Activated B cell treated with CpG ODN at 0.5 μM for 24 hours (primary cell): ENCODE measurements at places on chromosomes 5 and 9. TPM values are rescaled to one million over a fixed set of nuclear protein-coding genes. Genes with fewer than 3 reads are reported as not detected.

GRCh38 chr9:127555840-127556820, 55.9 kb upstream of the STXBP1 start:
- peak overlapping the region; percentile 12 for H3K4me3 ChIP-seq
- H3K27ac ChIP-seq: no peak overlapping the region
- no peak for DNase-seq
- peaks cover 18% of the 10 kb centered on the region for H3K4me1 ChIP-seq
- no peaks in the 10 kb centered on the region for H3K36me3 ChIP-seq
- H3K27me3 ChIP-seq: no peaks in the 10 kb centered on the region

GRCh38 chr5:61482980-61483379, 150.9 kb downstream of the ZSWIM6 start:
- no peak for DNase-seq
- no peak overlapping the region for H3K27ac ChIP-seq
- H3K27me3 ChIP-seq: no peaks in the 10 kb centered on the region
- no peak overlapping the region for H3K4me3 ChIP-seq
- H3K36me3 ChIP-seq: peaks cover 29% of the 10 kb centered on the region
- H3K4me1 ChIP-seq: peaks cover 6% of the 10 kb centered on the region

Gene SLC6A18
- not detected in 2 replicates for total RNA-seq

Gene UNC13B
- total RNA-seq: 0.53 and 0.78 TPM in 2 replicates

Gene ITK
- 0.18 and 0.86 TPM in 2 replicates for total RNA-seq

DNA sequence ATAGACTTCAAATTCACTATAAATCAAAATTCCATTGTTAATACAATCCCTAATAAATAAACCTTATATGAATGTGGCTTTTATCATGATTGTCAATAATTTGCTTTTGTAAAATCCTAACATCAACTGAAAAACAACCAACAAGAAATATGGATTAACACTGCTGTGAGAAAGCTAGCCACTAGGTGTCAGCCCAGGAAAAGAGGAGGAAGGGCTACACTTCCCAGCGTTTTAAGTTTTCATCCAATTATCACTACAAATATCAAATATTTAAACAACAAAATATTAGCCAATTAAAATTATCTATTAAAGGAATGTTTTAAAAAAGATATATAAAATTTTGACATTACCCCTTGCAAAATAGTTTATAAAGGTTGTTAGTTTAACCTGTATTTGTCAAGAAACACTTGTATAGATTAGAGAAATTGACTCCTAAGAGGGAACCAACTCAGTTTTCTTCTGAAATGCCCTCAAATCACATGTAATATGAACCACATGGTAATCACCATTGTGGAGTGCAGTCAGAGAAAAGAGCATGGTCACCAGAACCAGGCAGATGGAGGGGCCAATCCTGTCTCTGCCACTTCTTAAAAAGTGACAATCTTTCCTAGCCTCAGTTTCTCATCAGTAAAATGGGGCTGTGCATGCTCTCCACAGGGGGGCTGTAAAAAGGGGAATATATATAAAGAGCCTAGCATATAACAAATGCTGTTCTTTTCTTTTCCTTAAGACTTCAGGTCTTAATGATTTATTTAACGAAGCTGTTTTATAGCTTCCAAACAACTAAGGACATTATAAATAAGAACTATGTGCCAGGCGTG, 188.2 kb downstream of the CRB2 start:
- H3K4me3 ChIP-seq: no peak overlapping the region
- peaks cover 5% of the 10 kb centered on the region for H3K36me3 ChIP-seq
- H3K4me1 ChIP-seq: no peaks in the 10 kb centered on the region
- no peak for DNase-seq
- H3K27me3 ChIP-seq: no peaks in the 10 kb centered on the region

DNA sequence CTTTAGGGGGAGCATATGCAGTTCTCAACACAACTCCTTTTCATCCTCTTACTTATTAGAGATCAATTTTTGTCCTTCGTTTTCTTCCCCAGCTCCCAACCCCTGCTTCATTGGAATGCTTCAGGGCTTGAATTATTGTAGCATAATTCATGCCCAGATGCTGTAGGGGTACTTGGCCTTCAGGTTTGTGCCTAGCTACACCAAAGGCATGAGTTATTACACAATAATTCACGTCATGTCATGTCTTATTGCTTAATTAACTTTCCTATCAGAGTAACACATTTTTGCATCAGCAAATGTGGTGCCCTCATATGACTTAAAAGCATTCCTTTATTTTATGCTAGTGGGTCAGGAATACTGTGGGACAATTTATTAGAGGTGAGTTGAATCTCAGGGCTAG, 507.2 kb downstream of the NFIB start:
- H3K4me3 ChIP-seq: no peak overlapping the region
- no peaks in the 10 kb centered on the region for H3K27me3 ChIP-seq

- H3K4me1 ChIP-seq: no peaks in the 10 kb centered on the region
- no peaks in the 10 kb centered on the region for H3K36me3 ChIP-seq
- H3K27me3 ChIP-seq: peaks cover 2% of the 10 kb centered on the region
These were observed 224.4 kb downstream of the FRMD3 start for GRCh38 chr9:83313781-83314180.

Gene ANKRD34B
- not detected in 2 replicates for total RNA-seq

GRCh38 chr9:119556129-119556875, 187.1 kb upstream of the BRINP1 start:
- DNase-seq: peak; percentile 32
- H3K4me1 ChIP-seq: peaks cover 5% of the 10 kb centered on the region
- no peak overlapping the region for H3K4me3 ChIP-seq
- H3K27me3 ChIP-seq: peaks cover 34% of the 10 kb centered on the region

DNA sequence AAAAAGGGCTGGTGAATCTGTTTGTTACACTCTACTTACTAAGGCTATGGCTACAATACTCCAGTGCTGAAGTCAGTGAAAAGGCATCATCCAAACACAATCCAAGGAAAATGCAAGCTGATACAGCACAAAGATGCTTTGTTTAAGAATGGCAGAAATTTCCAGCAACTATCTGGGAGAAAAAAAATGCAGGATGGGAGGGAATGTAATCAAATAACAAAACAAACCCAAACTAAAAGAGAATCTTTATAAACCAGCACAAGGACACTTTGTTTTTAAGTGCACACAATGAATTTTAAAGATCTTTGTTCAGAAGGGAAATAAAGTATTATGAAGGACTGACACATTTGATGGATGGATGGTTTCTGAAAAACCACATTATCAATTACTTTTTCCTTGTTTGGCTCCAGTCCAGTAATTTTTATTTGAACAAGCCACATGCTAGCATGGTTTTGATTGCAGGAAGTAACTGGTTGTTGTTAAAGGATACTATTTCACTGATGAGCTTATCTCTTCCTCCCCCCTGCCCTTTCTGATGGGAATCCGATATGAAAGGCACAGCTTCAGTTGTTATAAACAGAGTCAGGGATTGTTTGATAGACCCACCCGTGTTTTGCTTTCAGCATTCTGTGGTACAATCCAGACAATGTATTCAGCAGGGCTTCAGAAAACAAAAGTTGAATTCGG, 12.1 kb upstream of the TLE4 start:
- no peak overlapping the region for H3K27ac ChIP-seq
- H3K27me3 ChIP-seq: peaks cover 3% of the 10 kb centered on the region
- no peak for DNase-seq
- no peak overlapping the region for H3K4me3 ChIP-seq

Gene MSMP
- total RNA-seq: 0.78 and 1.2 TPM in 2 replicates

DNA sequence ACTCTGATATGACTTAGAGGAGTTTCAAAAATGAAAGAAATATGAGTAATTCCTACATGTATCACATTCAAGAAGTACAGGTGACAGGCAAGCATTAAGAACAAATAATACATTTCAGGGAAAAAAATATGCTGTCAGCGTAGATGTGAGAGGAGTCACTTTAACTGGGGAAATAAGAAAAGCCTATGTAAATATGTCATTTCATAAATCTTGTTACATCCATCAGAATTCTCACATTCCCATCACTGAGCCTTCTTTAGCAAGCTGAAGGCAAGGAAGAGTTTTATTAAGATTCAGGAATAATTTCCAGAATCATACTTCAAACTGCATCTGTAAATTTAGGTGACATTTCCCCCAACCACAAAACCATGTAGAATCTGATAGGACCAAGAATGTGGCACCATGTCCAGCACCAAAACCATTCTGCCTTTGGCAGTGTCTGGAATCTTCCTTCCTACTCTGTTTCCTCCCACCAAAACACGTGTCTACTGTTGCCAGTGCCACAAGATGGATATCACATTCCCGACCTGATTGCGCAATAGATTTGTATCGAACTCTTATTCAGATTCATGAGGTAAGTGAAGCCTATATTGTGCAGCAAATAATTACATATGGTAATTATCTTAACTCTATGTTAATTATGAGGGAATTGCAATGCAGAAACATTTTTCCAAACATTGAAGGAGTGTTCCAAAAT, 690.9 kb downstream of the ISL1 start:
- no peaks in the 10 kb centered on the region for H3K4me1 ChIP-seq
- H3K4me3 ChIP-seq: no peak overlapping the region
- no peaks in the 10 kb centered on the region for H3K36me3 ChIP-seq
- no peak for DNase-seq
- no peak overlapping the region for H3K27ac ChIP-seq
- H3K27me3 ChIP-seq: no peaks in the 10 kb centered on the region

DNA sequence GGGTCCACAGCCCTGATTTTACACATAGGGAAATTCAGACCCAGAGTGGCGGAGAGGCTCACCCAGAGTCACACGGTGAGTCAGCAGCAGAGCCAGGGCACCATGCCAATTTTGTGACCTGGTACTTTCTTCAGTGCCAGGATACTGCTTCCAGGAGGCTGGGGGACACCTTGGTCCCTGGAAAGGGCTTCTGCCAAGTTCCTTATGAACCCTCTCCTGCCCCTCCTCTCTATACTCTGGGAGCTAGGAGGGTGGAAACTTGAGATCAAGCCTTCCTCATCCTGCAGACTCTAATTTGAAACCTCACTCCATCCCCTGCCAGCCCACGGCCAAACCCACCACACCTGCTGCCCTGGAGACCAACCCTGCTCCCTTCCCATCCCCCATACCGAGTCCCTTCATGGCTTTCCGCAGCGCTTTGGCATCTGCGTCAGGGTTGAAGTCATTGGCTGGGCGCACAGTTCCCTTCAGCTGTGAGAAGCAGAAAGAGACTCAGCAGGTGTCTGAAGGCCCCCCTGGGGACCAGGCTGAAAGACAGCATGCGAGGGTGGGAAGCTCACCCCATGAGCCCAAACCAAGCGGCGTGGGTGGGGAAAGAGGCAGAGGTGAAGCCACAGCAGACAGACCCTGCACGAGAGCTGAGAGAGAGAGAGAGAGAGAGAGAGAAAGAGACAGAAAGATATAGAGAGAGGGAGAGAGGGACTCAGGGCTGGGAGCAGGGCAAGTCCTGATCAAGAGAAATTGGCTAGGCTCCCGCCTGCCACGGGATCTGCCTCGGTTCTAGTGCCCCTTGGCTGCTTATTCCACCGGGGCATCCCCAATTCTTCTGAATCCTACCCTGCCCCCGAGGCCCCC, 33.5 kb downstream of the ANXA6 start:
- peak overlapping the region; percentile 95 for H3K27ac ChIP-seq
- peak overlapping the region; percentile 79 for H3K4me3 ChIP-seq
- peaks cover 86% of the 10 kb centered on the region for H3K36me3 ChIP-seq
- DNase-seq: peak; percentile 80
- no peaks in the 10 kb centered on the region for H3K27me3 ChIP-seq

Gene MARCOL
- total RNA-seq: not detected in 2 replicates

- DNase-seq: no peak
- no peaks in the 10 kb centered on the region for H3K4me1 ChIP-seq
- H3K27ac ChIP-seq: no peak overlapping the region
These were observed 393.7 kb downstream of the CDK5RAP2 start for GRCh38 chr9:120186276-120186675.

GRCh38 chr5:79508354-79508753, 5.6 kb downstream of the HOMER1 start:
- H3K27me3 ChIP-seq: peaks cover 27% of the 10 kb centered on the region
- H3K4me3 ChIP-seq: no peak overlapping the region
- H3K27ac ChIP-seq: no peak overlapping the region
- peaks cover 1% of the 10 kb centered on the region for H3K36me3 ChIP-seq

Gene MARCHF11
- total RNA-seq: not detected in 2 replicates

DNA sequence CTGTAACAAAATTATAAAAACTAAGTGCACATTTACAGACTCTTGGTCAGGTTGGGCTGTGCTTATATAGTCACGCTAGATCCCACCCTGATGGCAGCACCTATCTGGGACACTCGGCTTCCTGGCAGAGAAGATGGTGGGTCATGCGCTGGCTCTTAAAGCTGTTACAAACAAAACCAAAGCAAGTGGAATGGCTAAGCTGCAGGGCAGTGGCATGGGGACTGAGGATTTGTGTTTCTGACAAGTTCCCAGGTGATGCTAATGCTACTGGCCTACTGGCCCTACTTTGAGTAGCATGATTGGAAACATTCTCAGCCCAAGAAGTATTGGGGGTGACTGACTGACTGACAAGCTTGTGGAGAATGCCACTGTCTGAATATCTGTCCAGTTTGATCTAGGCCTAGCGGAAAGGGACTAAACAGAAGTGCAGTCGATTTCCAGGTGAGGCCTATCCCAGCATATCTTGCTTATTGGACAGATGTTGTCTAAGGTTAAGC, 8.3 kb downstream of the BTF3 start:
- DNase-seq: no peak
- H3K4me1 ChIP-seq: peaks cover under 1% of the 10 kb centered on the region
- peaks cover 56% of the 10 kb centered on the region for H3K36me3 ChIP-seq
- peak overlapping the region; percentile 46 for H3K27ac ChIP-seq
- H3K27me3 ChIP-seq: no peaks in the 10 kb centered on the region
- no peak overlapping the region for H3K4me3 ChIP-seq

DNA sequence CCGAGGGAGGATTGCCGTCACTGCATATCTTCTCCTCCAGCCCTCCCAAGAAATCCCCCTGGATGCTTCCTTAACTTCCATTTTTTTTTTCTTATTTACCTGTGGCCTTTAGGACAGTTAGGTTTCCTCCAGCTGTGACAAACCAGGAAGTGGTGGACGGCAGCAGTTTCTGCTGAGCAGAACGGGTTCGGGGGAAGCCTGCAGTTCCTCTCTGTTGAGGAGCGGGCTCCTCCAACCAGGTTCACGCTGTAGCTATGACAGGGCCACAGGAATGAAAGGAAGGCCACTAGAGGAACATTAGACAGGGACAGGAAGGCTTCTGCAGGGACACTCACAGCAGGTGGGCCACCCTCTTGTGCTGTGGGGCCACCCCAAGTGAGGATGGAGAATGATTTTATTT, 76.7 kb upstream of the SYK start:
- no peak overlapping the region for H3K4me3 ChIP-seq
- DNase-seq: no peak
- H3K4me1 ChIP-seq: no peaks in the 10 kb centered on the region

DNA sequence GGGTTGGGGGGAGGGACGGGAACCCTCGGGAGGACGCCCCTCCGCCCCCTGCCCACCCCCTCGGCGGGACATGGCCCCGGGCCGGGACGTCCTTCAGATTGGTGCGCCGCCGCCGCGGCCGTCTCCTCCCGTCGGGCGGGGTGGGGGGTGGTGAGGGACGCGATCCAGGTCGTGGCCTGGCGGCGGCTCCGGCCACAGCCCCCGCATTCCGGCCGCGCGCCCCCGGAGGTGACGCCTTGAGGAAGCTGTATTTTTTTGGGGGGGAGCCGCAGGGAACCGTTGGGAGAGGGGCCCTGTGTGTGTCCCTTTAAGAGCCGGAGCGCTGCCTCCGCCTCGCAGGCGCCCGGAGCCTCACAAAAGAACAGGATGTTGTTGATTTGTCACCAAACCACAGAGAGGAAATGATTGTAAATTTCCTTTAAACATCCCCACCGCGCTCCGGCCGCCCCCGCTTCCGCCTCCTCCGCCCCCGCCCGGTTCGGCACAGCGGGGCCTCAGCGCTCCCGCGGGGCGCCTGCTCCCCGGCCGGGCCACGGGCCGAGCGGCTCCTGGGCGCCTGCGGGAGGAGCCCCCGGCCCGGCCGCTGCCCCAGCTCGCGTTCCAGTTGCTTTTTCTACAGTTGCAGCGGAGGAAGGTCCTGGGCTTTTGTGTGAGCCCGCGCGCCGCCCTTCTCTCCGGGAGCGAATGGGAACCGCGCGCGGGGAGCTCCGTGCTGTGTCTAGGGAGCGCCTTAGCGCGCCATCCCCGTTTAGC, 32.1 kb upstream of the SPRY4 start:
- H3K36me3 ChIP-seq: no peaks in the 10 kb centered on the region
- DNase-seq: peak; percentile 80
- peak overlapping the region; percentile 83 for H3K4me3 ChIP-seq
- H3K4me1 ChIP-seq: peaks cover 40% of the 10 kb centered on the region
